D341Med (cell line): ENCODE measurements at places on chromosomes 2 and 18.

GRCh38 chr2:213089438-213089837, 62.0 kb downstream of the IKZF2 start:
- no peak for DNase-seq

GRCh38 chr2:121081701-121082100, 203.3 kb downstream of the TFCP2L1 start:
- no peak for DNase-seq

GRCh38 chr2:148730085-148730484, 85.5 kb downstream of the EPC2 start:
- no peak for DNase-seq

DNA sequence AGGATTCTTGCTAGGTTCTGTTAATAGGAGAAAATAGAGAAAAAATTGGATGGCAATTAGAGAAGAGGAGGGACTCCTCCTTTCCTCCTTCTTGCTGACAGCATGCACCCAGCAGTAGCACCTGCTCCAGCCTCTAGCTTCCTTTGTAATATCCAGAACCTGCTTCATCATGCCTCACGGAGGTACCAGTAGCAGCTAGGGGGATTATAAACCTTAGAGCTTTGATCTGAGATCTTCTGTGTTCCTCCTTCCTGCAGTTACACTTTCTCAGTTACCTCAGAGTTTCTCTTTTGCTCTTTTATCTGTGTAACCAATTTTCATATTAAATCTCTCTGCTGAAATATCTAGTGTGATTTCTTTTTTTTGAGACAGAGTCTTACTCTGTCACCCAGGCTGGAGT, 16.6 kb downstream of the DPP4 start:
- DNase-seq = no peak

DNA sequence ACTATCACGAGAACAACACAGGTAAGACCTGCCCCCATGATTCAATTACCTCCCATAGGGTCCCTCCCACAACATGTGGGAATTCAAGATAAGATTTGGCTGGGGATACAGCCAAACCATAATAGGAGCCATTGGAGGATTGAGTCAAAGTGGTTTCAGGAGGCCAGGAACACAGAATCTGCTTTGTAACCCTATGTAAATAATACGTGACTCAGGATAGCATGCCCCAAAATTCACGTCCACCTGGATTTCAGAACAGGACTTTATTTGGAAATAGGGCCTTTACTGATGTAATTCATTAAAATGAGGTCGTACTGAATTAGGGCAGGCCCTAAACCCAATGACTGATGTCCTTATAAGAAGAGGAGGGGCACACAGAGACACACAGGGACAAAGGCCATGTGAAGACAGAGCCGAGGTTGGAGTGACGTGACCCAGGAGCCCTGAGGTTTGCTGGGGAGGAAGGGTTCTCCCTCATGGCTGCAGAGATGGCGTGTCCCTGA, 16.0 kb upstream of the CNDP2 start:
- no peak for DNase-seq

DNA sequence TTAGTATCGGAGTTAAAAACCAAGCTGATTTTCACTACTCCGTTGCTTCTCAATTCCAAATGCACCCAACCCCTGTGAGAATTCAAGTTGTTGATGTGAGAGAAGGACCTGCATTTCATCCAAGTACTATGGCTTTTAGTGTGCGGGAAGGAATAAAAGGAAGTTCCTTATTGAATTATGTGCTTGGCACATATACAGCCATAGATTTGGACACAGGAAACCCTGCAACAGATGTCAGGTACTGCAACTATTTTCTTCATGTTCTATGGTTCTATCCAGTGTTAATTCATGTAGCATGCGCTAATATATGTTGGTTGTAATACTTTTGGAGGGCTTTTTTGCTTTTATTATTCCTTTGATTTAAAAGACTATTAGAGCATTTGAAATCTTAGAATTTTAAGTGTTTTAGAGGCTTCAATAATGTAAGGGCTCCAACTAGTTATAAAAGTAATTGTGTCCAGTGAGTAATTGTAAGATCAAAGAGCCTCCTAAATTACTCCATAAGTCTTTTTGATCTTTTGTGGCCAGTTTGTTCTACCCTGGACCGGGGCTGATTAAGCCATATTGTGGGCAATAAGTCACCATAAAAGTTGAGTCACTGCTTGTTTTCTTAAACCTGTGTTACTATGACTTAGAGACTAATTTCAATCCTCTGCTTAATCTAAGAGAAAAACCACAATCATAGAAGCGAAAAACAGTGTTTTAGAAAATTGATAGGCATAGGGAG, 22.9 kb downstream of the DSG4 start:
- no peak for DNase-seq

DNA sequence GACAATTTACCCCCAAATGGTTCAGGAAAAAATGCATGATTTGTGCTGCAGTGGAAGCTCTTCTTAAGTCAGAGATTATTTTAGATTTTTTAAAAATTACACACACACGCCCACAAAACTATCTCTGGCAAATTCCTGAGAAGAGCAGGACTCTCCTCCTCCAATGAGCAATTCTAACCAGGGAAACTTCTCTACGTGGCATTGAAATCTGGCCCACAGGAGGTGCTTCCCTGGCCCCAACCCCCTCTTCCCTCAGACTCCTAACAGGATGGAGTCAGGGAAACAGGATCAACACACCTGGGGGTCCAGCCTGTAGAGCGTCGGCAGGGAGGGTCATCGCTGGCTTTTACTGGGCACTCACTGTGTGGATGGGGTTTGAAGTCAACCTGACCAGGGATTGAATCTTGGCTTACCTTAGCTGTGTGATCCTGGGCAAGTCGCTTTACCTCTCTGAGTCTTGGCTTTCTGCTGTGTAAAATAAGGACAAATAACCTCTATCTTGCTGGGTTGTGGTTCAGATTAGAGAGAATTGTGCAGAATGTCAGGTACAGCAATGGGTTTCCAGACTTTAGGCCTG, 65.4 kb upstream of the ASAP2 start:
- DNase-seq = no peak

GRCh38 chr2:150586858-150587257, 99.4 kb upstream of the RND3 start:
- DNase-seq = no peak

DNA sequence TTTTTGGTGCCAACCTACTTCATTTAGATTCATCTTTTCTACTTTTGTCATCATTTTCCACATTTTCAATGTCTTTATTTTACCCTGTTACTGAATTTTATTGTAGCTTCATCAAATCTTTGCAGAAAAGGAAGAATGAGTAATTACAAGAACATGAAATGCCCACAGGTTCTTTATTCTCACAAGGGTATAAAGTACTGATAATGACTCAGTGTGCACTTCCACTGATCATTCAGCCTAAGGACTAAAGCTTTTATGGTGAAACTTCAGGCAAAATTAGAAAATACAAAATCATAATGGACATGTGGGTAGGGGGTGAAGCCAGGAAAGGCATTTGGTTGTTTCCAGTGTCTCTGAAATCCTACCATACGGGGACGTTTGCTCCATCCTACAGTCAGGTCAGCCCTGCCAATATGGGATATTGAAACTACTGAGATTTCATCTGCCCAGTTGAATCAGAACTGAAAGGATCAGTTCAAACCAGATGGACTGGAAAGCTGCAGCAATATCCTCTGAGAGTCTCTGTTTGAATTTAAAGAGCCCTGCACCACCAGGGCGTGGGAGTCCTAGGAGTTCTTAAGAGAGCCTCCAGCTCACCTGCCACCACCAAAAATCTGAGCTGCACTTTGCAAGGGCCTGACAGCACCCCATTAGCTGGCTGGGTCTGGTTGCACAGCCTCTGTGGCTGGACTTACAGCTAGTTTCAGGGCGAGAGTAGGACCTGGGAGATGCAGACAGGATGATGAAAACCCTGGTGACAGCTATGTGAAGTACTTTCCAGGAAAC, 390.4 kb downstream of the CMPK2 start:
- DNase-seq = no peak

DNA sequence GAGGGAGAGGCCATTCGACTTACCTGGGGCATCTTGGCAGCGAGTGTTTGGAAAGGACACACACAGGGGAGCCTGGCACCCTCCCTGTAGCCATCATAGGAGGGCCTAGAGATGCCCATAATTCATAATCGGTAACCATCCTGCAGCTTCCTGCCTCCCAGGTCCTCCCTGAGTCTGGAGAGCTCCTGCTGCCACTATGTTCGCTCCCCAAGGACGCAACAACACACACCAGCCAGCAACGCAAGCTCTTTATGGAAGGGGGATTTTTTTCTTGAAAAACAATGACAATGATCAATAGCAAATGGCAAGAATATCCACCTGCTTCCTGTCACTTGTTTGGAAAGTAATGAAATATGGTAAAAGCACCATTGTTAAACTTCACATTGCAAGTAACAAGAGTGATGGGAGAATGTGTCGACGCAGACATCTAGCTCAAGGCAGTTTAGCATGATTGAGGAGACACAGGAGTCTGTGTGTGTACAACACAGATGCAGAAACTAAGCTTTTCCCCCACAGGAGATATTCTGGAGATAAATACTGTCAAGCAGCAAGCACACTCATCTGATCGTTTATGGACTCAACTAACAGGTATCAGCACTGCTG, 24.9 kb upstream of the CREG2 start:
- DNase-seq = no peak

GRCh38 chr2:128748835-128749605, 430.4 kb upstream of the HS6ST1 start:
- no peak for DNase-seq

GRCh38 chr2:189012351-189012750, 38.2 kb downstream of the COL3A1 start:
- no peak for DNase-seq

- no peak for DNase-seq
Observed at GRCh38 chr2:207779523-207779922, 9.8 kb upstream of the FZD5 start.

GRCh38 chr2:43414033-43414432, 181.8 kb downstream of the THADA start:
- DNase-seq = no peak

DNA sequence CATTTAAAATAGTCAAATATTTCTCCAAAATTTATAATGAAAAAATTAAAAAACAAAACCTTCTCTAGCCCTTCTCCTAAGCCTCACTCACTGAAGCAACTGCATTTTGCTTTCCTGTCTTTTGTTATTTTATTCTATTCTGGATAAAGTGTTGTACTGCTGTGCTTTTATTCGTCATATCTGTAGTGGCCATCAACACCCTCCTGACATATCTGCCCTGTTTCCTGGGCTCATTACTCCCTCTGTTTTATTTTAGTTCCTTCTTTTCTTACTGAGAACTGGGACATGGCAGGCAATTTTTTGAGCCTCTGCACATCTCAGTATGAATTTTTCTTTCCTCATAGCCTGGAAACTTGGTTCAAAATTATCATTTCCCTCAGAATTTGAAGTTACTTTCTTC, 224.2 kb downstream of the GULP1 start:
- DNase-seq = no peak

GRCh38 chr2:237558961-237559641, 7.3 kb upstream of the PRLH start:
- DNase-seq = no peak

DNA sequence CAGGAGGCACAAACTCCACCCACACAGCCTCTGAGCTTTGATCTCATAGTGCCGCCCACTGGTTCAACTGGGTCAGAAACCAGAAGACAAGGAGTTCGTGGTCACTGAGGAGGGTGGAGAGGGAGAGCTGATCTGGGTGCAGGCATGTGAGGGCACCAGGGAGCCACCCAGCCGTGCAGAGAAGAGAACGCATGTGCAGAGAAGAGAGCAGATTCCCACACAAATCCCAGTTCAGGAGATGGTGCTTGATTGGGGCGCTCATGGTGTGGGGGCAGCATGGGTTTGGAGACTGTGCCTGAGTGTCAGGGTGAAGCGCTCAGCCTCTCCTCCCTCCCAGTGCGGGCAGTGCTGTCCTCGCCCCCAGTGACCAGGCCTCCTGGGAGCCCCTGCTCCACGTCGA, 375.2 kb upstream of the MYT1L start:
- DNase-seq = no peak
